CD4-positive, alpha-beta T cell treated with Interferon gamma for 1 hour (primary cell): ENCODE measurements at places on chromosomes 4 and X.

GRCh38 chr4:32172086-32172485 is 1451.9 kb downstream of the PCDH7 start:
- no peak for DNase-seq

DNA sequence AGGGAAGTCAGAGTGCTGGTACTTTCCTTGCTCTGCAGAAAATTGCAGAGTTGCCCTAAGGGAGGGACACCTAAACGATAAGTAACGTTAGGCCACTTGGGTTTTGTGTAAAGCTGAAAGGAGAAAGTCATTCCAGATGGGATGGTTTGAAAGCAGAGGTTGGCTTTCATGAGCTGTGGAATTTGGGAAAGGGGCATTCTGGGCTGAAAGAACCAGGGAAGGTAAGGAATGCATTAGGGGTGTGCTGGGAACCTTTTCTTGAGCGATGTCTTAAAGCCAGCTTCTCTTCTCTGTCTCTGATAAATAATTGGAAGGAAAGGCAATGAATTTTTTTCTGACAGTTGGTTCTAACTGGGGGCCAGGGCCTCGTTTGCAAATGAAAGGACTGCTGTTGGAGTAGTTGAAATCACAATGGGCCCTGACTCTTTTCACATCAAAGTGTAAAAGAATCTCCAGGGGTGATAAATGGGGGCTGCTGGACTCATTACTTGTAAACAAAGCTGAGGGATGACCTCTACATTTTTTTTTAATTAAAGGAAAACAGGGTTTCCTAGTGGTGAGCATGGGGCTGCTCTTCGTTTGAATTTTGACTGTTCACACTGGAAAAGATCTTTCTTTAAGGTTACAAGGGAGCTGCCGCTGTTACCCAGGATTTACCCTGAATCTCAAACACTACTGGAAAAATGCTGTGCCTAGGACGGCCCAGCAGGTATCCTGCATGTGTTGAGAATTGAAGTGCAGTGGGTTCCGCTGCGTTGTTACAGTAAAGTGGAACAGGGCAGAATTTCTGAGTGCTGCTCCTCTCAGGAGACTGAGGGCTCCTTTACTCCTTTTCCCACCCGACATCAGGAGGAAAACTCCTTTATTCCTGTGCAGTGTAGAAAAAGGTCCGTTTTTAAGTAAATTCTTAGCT is 25.0 kb downstream of the AFF1 start:
- DNase-seq, result no peak

DNA sequence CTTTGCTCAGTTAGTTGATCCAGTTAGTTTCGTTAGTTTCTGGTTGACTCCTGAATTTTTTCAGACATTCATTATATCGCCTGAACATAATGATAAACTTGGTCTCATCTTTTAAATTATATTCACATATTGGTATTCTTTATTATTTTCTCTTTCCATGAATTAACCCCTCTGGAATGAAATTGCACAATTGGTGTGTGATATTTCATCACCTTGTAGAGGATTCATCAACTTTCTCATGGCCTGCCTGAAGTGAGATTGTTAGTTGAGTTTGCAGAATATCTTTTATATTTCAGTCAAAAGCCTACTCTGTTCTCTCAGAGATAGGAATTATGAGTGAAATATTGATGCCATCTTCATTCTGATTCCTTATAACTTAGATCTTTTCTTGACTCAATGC is 1160.6 kb upstream of the AGA start:
- DNase-seq, result no peak

DNA sequence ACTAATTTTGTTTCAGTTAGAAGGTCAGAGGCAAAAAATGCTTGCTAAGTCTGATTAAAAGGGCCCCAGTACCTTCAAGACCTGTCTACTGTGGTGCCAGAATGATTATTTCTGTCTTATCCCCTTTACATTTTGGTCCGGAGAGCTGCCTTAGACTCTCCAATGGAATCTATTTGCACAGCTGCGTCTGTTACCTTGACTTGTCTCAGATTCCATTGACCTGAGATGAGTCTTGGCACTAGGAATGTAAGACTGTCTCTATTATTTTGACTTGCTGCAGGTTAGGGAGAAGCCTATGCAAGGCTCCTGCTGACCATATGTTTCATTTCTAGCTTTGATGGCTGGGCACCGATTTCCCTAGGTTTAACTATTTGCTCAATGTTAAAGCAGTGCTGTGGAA is 457.6 kb downstream of the KCTD8 start:
- no peak for DNase-seq

GRCh38 chr4:109005523-109005922 is 242.7 kb upstream of the ETNPPL start:
- no peak for DNase-seq

DNA sequence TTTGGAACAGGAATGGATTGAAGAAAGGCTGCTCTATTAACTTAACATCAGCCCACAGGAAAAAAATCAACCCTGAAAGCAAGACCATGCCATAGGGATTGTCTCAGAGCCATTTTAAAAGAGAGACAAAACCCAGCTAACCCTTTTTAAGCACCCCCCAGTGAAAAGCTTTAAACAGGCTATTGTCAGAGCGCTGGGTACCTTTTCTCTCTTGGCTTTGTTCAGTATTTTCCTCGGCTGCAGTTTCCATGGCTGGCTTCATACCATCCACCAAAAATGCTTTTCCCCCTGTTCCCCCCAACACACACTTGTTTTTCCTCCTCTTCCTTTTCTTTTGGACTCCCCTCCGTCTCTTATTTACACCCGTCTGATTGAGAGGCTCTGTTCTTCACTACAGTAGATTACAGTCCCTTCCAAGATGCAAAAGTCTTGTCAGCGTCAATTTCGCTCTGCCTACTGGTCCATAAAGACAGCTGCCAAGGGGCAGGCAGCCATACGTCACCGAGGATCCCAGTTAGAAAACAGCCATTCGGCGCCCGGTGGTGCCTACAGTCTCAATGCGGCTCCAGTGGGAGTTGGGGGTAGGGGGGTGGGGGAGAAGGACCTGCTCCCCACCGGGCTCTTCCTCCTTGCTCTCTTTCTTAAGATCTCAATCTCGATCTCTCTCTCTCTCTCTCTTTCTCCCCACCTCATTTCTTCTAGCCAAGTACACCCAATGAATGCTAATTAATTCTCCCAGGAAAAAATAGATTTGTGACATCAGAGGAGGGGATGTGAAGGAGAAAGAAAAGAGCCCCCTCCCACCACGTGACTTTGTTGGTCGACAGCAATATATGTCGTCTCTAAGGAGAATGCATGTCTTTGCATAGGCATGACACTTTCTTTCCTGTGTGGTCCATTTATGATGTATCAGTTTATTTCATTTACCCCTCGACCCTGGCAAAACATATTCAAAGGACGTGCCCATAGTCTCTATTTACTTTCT is at the start of gene GPM6B:
TSS of gene GPM6B (minus strand) at position 451 of the 985 bp plus-strand sequence. CDS start at position 262, 189 bp downstream.
- DNase-seq, result no peak

DNA sequence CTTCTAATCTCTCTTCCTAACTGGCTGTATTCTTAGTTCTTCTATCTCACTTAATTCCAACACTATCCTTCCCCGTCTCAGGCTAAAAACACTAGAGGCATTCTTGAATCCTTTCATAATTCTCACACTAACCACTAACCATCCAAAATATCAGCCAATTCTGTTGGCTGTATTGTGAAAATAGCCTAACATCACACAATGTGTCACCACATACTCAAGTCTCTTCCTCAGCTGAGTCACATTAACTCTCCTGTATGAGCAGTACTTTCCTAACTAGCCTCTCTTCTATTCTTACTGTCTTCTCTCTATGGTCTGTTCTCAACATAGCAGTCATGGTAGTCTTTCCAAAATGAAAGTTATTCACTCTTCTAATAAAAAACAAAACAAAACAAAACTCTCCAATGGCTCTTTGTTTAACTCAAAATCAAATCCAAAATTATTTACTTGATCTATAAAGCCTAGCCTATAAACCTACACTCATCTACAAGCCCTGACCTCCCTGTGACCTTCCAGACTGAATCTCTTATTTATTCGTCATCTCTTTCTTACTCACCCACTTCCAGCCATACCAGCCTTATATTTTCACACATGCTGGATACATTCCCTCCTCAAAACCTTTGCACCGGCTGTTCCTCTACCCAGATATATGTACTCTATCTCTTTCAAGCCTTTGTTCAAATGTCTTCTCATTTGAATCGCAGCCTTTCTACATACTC is 445.9 kb downstream of the TLL1 start:
- no peak for DNase-seq

DNA sequence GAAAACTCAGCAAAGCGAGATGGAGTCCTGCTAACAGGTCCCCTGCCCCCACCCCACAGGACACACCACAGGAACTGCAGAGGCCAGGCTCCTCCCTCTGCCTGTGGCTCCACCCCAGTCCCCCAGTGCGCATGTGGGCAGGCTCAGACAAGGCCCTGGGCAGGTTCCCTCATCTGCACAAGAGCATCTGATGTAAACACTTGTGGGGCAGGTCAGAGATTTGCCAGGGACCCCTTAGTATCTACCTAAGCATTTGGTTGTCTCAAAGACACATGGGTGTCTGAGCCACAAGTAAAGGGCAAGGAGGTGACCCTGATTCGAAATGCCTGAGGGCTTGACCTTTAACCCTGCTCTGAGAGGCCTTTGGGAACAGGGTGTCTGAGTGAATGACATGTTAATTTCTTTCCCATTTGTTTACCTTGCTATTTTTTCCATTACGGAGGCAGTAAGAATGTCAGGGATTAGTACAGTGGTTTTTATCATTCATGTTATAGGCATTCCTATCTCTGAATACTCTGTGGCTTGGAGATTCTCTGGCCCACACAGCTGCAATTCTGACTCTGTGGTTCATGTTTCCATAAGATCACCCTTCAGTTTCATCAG is 85.3 kb downstream of the ZNF518B start:
- no peak for DNase-seq

- no peak for DNase-seq
Measured at GRCh38 chr4:22435652-22436051, 80.2 kb downstream of the ADGRA3 start.

DNA sequence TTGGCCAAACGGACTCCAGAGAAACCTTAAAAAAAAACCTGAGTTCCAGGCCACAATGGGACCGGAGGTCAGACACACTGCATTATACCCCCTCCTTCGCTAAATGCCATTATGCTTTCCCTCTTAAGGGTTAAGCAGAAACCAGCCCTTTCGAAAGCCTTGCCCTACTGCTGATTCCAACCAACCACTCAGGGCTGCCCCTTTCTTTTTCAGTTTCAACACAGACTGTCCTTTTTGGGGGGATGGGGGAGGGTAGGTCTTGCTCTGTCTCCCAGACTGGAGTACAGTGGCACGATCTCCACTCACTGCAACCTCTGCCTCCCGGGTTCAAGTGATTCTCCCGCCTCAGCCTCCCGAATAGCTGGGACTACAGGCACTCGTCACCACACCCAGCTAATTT is 49.5 kb upstream of the MAN2B2 start:
- no peak for DNase-seq

GRCh38 chrX:14027511-14028019 is 2.1 kb downstream of the GEMIN8 start:
- DNase-seq, result no peak

DNA sequence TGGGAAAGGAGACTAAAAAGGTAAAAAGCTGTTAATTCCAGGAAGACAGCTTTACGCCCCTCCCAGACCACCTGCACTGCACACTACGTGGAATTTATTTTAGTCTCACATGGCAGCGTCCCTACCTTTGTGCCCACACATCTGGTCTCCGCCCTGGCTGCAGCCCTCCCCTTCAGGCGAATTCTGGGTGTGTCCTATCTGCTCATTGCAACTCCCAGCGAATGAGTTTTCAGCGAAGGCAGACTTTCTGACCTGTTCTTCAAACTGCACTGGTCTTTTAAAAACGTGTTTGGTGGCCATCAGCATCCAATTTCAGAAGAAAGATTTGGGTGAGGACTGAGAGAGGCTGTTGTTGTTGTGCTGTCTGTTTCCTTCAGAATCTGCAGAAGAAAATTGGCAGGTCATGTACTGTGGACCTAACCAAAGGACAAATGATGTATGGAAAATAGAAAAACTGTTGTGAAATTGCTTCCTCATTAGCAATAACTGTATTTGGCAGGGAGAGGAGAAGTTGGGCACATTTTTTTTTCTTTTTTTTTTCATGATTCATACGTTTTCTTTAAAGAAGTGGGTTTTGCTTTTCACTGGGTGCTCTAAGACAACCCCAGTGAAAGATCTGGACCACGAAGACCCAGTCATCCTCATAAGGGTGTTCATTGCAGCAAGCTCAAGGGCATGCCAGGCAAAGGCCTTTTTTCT is 4.2 kb downstream of the TLR8 start:
- DNase-seq, result no peak

DNA sequence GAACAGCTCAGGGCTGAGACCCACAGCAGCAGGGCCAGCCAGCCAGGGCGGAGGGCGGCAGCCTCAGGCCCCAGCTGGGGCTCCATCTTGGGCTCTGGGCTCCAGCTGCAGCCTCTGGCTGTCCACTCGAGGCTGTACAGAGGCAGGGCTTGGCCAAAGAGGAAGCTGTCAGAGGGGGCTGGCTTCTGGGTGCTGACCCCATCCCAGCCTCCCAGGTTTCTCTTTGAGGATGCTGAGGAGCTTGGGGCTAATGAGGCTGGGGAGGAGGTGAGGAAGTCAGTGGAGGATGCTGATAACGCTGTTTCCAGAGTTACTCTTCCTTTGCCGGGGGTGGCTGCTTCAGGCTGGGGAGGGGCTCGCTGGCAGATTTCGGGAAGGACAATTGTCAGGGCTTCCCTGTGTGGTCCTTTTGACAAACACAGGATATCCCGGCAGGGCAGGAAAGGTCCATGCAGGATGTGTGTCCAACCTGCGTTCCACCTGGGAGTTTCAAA is at the start of gene DIPK2B:
TSS of gene DIPK2B (minus strand) at position 136 of the 494 bp plus-strand sequence. CDS start at position 86, 50 bp downstream.
- no peak for DNase-seq

DNA sequence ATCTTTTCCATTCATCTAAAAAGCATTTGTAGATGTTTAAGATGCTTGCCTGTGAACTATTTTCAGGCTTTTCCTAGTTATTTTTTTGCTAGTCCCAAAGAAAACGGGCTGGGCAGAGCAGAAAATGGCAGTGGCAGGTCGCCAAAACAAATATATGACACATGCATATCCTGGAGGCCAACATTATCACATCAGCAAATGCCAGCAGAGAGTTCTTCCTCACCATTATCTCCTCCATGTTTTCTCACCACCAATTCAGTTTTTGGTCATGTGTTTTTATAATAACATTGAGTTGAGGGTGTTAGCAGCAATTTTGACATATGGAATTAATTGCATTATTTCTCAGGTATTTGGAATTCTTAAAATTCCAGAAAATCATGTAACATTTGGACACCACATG is 97.9 kb upstream of the EOLA2 start:
- DNase-seq, result no peak

DNA sequence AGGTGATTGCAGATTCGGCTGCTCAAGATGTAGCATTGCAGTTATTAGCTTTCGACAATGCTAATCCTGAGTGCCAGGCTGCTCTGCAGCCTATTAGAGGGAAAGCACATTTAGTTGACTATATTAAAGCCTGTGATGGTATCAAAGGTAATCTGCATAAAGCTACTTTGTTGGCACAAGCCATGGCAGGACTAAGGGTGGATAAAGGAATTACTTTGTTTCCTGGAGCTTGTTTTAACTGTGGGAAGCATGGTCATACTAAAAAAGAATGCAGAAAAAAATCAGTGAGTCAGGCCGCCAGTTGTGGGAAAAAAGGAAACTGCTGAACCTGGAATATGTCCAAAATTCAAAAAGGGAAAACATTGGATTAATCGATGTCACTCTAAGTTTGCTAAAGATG is 154.9 kb upstream of the TECRL start:
- DNase-seq, result no peak
